ENCODE measurements at places on chromosomes 13 and 19.
A peak's percentile ranks its signal among the peaks of the same experiment; 100 is the strongest.

DNA sequence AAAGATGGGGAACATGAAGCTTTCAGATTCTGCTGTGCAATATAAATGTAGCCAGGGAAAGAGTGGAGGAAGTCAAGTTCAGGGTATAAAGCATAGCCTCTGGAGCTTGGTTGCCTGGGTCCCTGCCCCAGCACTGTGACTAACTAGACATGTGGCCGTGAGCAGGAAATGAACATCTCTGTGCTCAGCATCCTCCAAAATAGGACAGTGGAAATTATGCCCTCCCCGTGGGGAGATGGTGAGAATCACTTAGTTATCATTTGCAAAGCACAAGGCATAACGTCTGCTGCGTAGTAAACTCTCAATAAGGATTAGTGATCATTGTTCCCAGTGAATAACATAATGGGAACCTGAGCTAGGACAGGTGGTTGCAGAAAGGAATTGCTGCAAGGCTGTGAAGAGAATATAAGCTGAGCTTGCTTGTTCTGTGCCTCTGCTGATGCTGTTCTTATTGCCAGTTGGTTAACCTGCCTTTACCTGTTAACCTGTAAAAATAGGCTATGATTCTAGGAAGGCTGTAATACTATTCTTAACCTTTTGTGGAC lies 441.0 kb downstream of the COG6 start:
- DNase-seq, result peak; percentile 56

DNA sequence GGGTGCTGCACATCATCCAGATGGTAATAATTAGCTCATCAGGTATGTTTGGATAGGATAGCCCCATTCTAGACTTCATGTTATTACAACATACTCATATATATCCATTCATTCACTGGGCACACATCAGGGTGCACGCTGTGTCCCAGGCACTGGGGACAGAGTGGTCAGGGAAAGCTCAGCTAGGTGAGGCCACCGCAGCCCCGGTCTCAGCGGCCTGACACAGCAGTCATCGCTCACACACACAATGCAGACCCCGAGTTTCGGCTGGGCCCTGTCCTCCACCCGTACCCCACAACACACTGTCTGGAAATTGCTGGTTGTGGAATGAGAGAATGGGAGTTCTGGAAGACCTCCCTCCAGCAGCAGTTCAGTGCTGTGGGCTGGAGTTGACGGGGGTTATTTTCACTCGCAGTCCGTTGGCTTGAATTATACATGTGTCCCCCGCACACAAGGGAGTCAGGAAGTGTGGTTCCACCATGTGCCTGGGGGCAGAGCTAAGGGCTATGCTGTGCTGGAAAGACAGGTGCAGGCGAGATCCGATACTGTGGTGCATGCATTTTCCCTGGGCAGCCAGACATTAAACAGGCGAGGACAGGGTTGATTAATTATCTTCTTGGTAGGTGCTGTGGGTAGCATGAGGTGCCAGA lies 257.6 kb downstream of the TEX29 start:
- no peak for DNase-seq

GRCh38 chr13:93955904-93956303 lies 523.6 kb downstream of the DCT start:
- DNase-seq, result no peak

- DNase-seq, result no peak
These were observed 14.9 kb downstream of the ONECUT3 start for GRCh38 chr19:1768248-1768647.

GRCh38 chr13:61275251-61275650 lies 140.4 kb downstream of the PCDH20 start:
- no peak for DNase-seq

GRCh38 chr13:106601489-106601888 lies 33.6 kb upstream of the ARGLU1 start:
- DNase-seq, result no peak

DNA sequence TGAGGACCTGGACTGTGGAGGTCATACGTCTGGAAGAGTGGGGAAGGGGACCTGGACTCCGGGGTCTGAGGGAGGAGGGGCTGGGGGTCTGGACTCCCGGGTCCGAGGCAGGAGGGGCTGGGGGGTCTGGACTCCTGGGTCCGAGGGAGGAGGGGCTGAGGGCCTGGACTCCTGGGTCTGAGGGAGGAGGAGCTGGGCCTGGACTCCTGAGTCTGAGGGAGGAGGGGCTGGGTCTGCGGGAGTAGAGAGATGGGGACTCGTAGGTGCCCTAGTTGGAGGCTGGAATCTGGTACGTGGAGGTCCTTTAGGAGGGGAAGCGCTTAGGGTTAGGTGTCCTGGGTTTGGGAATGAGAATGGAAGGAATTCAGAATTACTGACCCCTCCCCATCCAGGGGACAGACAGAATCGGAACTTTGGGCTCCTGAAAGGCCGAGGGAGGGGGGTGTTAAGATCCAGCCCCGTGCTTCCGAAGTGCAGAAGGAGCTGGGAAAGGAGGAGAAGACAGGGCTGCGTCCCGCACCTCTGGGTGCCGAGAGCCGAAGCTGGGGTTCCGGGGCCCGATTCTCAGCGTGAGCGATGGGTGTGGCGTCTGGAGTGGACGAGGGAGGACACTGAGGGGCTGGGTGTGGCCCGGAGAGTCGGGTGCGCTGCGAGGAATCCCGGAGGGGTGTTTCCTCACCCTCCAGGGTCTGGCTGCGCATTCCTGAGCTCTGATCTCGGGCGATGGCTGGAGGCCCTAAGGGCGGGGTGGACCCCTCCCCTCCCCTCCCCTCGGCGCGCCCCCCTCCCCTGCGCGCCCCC lies 608 bp downstream of the MYADM start:
- peak; percentile 68 for DNase-seq

DNA sequence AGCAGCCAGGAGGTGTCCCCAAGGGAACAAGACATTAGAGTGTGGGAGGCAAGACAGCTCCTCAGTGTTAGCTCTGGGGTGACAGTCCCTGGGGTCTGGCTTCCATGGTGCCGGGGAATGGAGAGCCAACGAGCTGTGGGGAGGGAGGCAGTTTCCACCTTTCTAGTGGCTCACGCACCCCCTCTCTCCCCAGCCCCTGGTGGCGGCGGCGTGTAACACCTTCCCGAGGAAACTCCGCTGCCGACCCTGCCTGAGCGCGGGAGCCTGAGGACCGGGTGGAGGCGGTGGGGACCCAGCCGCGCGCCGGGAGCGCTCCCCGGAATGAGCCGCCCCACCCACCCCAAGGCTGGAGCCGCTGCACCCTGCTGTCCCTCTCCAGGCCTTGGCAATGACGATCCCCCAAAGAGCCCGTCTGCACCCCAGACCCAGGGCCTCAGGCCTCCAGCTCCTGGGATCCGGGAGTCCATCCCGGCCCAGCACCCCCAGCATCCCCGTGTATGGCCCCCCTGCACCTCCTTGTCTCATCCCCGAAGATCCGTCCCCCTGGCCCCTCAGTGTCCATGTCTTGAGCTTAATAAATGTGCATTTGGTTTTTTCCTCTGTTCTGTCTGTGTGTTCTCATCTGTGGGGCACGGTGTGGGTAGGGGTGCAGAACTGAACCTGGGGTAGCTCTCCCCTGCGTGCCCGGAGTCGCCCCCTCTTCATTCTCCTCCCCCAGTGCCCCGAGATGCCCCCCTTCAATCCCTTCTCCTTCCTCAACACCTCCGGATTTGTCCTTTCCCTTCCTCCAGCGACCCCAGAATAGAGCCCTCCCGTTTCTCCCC lies 622 bp upstream of the FXYD5 start:
- peak; percentile 83 for DNase-seq

DNA sequence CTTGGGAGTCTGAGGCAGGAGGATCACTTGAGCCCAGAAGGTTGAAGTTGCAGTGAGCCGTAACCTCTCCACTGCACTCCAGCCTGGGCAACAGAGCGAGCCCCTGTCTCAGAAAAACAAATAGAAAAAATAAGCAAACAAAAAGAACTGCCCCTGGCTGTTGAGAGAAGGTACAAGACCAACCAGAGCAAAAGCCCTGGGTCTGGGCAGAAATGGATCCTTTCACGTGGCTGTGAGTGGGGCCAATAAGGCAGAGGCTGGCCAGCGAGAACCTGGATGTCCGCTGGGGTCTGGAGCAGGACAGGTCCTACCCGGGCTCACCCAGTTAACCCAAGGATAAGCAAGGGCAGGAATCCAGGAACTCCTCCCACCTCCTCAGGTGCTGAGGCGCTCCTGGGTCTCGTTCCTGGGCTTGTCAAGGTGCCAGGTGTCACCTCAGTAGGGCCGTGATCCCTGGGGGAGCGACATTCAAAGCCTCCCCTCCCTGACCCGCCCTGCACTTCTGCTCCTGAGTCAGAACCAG lies 4.7 kb upstream of the SLC5A5 start:
- no peak for DNase-seq

GRCh38 chr19:22052644-22053013 lies 345 bp downstream of the ZNF257 start:
- peak; percentile 46 for DNase-seq

- DNase-seq, result no peak
These were observed 4.6 kb downstream of the KLK1 start for GRCh38 chr19:50818859-50819472.

- DNase-seq, result no peak
These were observed 50.6 kb downstream of the IPO5 start for GRCh38 chr13:98004107-98004506.

GRCh38 chr19:33403221-33403972 lies 29.9 kb downstream of the CEBPG start:
- no peak for DNase-seq

- no peak for DNase-seq
These were observed 23.2 kb downstream of the CABP5 start for GRCh38 chr19:48020686-48021085.

GRCh38 chr13:104571161-104571892 lies 1505.1 kb upstream of the SLC10A2 start:
- no peak for DNase-seq

GRCh38 chr19:10936661-10937084 lies 8.1 kb downstream of the TIMM29 start:
- DNase-seq, result peak; percentile 49

- DNase-seq, result no peak
These were observed 5.9 kb downstream of the GMFG start for GRCh38 chr19:39329948-39330347.

GRCh38 chr13:49596221-49596620 lies 10.9 kb upstream of the RCBTB1 start:
- no peak for DNase-seq

- DNase-seq, result peak; percentile 60
These were observed 19.7 kb upstream of the SYCN start for GRCh38 chr19:39223703-39224279.

DNA sequence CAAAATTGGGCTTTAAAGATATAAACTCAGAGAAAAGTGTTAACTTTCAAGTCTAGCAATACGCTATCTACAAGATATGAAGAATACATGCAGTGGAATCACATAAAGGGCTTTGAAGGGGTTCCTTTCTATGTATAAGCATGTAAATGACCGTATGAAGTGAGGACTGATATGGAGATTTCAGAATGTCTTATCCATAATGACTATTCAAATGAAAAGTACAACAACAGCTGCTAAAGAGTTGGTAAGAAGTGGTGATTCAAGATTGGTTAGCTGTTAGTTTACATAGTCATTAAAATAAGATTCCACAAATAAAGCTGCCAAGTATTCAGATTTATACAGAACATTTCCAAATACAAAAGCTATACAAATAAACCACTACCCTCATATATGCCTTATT lies 153.4 kb upstream of the STARD13 start:
- DNase-seq, result no peak

DNA sequence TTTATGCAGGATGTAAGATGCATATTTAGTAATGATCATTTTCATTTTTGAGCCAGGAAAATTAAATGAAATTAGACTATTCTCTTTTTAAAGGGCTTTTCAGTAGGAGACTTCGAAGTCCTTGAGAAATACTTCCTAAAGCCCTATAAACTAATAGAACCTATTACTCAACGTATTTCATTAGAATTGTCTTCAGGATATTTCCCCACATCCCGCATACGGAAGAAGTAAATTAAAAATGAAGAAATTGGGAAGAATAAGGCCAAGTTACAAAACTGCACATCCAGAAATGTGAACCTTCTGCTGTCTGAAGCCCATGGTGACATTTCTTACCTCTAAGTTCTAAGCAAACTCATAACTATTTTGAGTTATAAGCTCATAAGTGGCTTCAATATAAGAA lies 66.5 kb downstream of the RXFP2 start:
- no peak for DNase-seq

GRCh38 chr13:59666504-59666903 lies 497.2 kb downstream of the DIAPH3 start:
- no peak for DNase-seq

- no peak for DNase-seq
These were observed 9.0 kb downstream of the ZNF331 start for GRCh38 chr19:53546758-53547513.

- no peak for DNase-seq
These were observed 410.6 kb downstream of the TBC1D4 start for GRCh38 chr13:75071395-75071794.

GRCh38 chr13:20525601-20526544 lies at the start of gene CRYL1:
Gene CRYL1, minus strand, starts transcription at chr13:20525857. Its CDS starts 63 bp downstream, at chr13:20525794.
- peak; percentile 85 for DNase-seq

- DNase-seq, result no peak
These were observed 90.5 kb upstream of the FARP1 start for GRCh38 chr13:98052412-98052811.

- no peak for DNase-seq
These were observed 232.4 kb downstream of the POSTN start for GRCh38 chr13:37366044-37366770.

DNA sequence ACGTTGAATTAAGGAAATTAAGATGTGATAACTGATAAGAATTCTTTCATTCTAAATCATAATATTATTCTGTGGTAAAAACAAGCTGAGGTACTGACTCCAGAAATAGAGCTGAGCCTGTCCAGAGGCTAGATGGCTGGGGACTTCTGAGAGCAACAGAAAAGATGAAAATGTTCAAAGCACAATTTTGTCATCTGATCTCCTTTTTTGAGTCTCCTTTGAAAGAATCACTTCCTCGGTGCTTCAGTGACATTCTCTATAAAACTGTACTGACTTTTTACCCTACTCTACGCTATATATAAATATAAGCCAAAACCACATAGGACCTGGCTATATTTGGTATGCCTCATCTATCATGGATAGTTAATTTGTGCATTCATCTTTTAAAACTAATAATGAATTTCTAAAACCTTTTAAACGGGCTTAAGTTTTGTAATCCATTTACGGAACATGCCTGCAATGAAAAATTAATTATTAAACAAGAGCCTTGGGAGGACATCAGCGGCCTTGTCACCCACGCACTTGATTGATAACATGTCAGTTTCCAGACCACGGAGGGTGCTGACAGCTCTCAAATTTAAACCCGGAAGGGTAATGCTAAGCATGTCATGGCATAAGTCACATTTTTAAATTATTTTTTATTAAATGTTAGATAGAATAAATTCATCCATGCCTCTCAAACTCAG lies 235.5 kb downstream of the PCDH9 start:
- DNase-seq, result no peak

- no peak for DNase-seq
These were observed 18.8 kb downstream of the C1QTNF9 start for GRCh38 chr13:24328145-24328544.
